ENCODE measurements at places on chromosomes 2 and 18. TPM values are rescaled to one million over a fixed set of nuclear protein-coding genes. Genes with fewer than 3 reads are reported as not detected.
A peak's percentile ranks its signal among the peaks of the same experiment; 100 is the strongest.

Gene RPRM
- total RNA-seq: 0.34 TPM

- no peak for DNase-seq
Measured at GRCh38 chr2:74745766-74746165, 88.2 kb upstream of the HK2 start.

Gene MAP3K20
- 11.9 TPM for total RNA-seq

- DNase-seq: peak; percentile 53
Measured at GRCh38 chr2:168346725-168347477, 99.5 kb upstream of the STK39 start.

Gene KLHL41
- total RNA-seq: not detected

GRCh38 chr2:67638146-67638545, 241.0 kb downstream of the ETAA1 start:
- no peak for DNase-seq

GRCh38 chr2:12577091-12577490, 139.6 kb upstream of the TRIB2 start:
- DNase-seq: peak; percentile 13

GRCh38 chr2:172181840-172182239, 79.1 kb upstream of the DLX2 start:
- DNase-seq: peak; percentile 23

DNA sequence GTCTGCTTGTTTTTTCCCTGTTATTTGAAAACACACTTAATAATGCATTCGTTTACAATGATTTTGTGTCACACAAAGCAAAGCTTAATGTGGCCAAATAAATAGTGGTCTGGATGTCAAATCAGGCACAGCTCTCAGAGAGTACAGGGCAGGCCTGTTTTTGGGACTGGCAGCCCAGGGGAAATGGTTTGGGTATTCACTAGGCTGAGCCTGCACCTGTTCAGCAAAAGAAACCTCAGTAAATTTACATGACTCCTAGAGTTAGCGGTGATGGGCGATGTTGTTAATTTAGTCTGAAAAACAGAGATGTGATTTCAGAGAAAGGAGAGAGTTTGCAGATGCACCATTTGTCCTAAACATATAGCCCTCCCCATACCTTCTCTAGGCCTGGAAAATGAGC, 197.1 kb downstream of the ALK start:
- no peak for DNase-seq

GRCh38 chr2:112081262-112081661, 26.2 kb downstream of the TMEM87B start:
- DNase-seq: no peak

Gene REG3A
- total RNA-seq: not detected

- peak; percentile 80 for DNase-seq
Measured at GRCh38 chr2:190791347-190791975, 89.2 kb upstream of the GLS start.

DNA sequence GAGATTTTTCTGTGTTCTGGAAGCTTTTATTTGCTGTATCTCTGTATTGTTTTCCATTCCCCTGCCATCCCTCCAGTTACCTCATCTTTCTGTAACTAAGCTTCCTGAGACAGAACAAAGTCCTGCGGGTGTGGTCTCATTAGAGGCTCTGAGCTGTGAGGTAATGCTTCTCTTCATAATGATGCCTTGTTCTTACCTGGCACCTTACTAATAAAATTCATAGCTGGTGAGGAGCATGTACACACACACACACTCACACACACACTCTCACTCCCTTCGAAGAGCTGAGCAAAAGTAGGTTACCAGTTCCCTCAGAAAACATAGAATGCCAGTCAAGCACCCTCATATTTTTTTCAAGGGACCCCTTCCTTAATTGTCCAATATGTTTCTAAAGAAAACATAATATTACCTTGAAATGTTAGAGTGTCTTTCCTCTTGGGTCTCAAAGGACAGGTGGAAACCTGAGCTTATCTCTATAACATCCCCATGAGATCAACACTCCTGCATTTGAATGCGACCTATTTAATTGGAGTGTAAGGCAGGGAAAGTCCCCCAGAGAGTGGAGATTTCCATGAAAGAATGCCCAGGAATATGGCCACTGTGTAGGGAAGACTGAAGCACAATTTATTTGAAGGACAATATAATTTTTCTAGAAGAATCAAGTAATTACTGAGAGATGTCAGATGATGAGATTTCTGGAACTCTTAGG, 161.6 kb upstream of the NCK2 start:
- DNase-seq: no peak

- peak; percentile 97 for DNase-seq
Measured at GRCh38 chr2:85662899-85663593, 5.0 kb downstream of the SFTPB start.

- peak; percentile 38 for DNase-seq
Measured at GRCh38 chr18:76493213-76494161, 1.6 kb downstream of the ZNF516 start.

- DNase-seq: peak; percentile 5
Measured at GRCh38 chr2:58731488-58731869, 490.4 kb upstream of the FANCL start.

GRCh38 chr18:5771343-5771742, 124.0 kb downstream of the TMEM200C start:
- DNase-seq: no peak

DNA sequence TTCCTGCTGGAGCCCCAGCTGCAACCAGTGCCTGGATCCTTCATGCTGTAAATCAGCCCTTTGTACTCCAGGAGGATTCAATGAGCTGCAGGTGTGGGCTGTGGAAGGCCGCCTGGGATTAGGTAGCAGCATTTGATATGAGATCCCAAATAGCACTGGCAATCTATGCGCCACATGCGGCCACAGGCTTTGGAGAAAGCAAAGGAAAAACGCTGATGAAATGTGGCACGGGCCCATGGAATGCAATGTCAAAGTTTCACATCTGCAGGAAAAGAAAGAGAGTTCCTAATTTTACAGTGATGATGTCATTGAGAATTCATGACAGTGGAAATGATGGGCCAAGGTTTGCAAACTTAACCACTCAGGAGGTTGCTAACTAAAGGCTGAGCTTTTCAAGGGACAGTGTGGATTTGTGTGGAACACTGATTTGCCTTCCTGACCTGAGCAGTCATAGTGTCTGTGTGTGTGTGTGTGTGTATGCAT, 216.4 kb upstream of the OSR1 start:
- peak; percentile 65 for DNase-seq

- no peak for DNase-seq
Measured at GRCh38 chr2:69279931-69280681, 106.9 kb downstream of the GFPT1 start.

Gene CDK15
- 7.0 TPM for total RNA-seq

Gene SPDYA
- total RNA-seq: 0.12 TPM

Gene RAX
- not detected for total RNA-seq

Gene C2orf80
- total RNA-seq: not detected

GRCh38 chr2:64586883-64587481, 62.9 kb downstream of the AFTPH start:
- peak; percentile 50 for DNase-seq

- DNase-seq: no peak
Measured at GRCh38 chr18:75533950-75534349, 106.4 kb upstream of the SMIM21 start.

DNA sequence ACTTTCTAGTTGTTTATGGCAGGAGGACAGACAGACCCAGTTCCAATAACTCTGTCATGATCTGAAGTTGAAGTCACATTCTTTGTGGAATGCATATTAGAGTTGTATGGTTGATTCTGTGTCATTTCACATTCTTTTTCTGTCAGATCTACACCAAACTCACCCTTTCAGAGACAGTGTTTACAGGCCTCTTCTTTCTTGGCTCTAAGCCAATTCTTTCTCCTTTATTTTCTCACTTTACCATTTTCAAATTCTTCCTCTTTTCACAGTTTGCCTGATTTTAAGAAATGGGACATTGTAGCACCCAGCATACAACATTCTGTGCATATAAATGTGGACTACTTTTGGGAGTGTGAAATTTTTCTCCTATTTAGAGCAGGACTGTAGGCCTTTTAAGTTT, 103.7 kb downstream of the CCDC85A start:
- DNase-seq: peak; percentile 64

DNA sequence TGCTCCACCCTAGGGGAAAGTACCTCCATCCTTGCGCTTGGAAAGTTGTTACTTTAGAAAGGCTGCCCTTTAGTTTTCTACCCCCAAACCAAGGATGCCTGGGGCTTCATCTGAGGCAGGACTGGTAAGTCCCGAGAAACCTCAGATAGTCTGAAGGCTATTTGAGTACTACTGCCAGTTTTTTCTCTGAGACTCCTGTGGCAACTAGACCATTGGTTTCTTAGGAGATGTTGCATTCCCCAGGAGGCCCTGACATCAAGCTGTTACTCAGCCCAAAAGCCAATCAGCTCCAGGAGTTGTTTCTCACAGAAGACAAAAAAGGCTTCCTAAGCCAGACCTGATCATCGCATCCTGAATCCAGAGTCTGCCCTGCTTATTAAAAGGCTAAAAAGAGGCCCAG, 67.2 kb downstream of the COLEC12 start:
- peak; percentile 14 for DNase-seq

Gene FBLN7
- total RNA-seq: 3.0 TPM

Gene BMP10
- total RNA-seq: not detected

Gene XIRP2
- total RNA-seq: 0.02 TPM

Gene COLEC11
- total RNA-seq: 0.10 TPM

DNA sequence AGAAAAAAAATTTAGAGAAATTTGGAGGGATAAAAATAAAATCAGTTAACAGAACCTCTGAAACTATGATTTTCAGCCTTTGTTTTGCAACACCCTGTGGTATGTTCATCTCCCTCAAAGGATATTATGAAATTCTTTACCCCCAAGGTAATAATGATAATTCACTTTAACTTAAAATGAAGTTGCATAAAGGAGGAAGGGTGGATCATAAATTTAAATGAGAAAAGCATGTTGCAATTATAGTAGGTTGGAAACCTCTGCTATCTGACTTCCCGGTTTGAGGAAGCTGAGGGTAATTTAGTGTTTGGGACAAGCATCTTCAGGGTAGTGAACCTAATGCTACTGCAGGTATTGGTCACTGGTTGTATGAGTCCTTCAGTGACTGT, 102.9 kb downstream of the BABAM2 start:
- no peak for DNase-seq

DNA sequence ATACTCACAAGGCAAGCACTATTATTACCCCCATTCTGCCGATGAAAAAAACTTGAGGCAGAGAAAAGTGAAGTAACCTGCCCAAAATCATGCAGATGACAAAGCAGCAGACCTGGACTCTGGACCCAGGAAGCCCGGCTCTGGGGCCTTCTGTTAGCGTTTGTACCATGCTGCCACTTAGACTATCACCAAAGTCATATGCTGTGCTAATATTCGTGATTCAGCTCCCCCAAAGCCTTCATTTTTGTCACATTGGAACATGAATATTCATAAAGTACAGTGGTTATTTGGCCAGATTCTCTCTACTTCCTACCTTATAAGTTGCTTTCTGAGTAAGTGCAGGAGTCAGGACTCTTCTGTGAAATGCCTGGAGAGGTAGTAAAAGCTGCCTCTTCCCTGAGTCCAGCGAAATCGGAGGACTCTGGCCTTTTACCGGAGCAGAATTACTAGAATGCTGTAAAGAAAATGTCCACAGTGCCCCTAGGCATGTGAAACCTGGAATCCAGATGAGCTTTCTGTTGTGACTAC, 86.7 kb downstream of the FTCDNL1 start:
- DNase-seq: no peak

Gene BOLL
- total RNA-seq: not detected

DNA sequence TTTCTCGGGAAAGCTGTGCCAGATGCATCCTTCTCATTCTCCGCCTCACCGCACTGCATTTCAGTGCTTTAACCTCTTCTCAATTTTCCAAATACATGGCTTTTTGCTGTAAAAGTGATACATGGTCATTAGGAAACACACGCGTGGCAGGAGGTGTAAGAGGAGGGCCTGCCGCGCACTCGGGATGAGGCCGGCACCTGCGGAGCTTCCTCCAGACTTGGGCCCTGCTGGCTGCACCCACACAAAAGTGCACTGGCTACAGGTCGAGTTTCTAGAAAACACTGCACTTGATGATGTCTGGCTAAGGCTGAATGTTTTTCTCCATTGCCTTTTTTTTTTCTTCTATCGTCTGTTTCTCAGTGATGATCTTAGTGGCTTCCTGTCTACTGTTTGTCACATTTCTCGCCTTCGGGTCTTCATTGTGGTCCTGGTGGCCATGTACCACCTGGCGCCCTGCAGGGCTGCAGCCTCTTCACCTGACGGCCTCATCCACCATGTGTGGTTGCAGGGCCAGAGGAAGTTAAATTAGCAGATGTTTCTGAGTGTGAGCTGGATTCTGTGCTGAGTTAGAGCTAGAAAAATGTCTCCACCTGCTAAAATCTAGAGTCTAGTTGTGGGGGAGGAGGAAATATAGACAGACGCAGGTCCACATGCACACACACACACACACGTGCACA, 7.6 kb downstream of the KCNG2 start:
- DNase-seq: no peak

Gene VAMP5
- total RNA-seq: 15.1 TPM

- peak; percentile 45 for DNase-seq
Measured at GRCh38 chr2:218230882-218231281, 13.9 kb downstream of the ARPC2 start.

DNA sequence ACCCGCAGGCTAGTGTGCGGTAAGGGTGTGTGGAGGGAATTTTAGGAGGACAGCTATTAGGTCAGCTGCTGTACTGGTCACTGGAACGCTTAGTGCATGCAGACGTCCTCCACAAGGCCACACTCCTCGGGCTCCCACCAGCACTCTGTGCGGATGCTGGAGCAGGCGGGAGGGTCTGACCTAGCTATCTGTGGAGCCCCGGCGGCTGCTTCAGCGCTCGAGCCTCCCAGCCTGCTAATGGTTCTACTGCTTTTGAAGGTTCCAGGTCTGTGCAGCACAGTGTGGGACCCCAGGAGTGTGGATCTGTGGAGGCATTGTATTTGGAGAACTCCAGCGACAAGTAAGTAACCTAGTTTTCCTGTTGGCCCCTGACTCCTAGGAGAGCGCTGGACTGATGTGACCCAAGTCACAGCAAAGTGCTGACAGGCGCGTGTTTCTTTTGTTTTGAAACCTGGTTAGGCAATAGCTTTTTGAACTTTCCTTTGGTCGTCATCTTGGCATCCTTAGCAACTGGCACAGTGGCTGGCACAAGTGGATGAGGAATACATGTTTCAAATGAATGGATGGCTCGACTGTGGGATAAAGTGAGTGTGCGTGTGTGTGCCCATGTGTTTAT, 113.5 kb downstream of the ZNF236 start:
- no peak for DNase-seq

Gene TANK
- total RNA-seq: 41.1 TPM

DNA sequence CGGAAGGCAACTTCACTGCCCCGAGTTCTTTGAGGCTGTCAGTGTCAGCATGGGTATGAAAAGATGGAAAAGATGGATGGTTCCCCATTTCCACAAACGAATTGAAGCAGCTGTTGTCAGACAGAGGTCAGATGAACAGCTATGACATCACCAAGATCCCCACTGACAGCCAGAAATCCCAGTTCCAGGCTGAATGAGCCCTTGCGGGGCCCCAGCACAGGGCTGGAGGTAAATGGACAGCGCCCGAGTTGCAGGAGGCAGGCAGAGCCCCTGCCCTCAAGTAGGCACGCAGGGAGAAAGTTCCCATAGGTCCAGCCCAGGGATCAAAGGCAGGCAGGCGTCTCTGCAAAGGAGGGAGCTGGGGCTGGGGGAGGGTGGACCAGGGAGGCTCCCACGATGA, 169.5 kb upstream of the AGAP1 start:
- DNase-seq: no peak

Data from M059J (cell line).